ENCODE measurements at places on chromosomes 5 and 9. TPM values are rescaled to one million over a fixed set of nuclear protein-coding genes. Genes with fewer than 3 reads are reported as not detected.

Gene FBXW5
- total RNA-seq, result 233 TPM

Gene MAP1B
- total RNA-seq, result 203 TPM

Gene OBP2B
- not detected for total RNA-seq

- DNase-seq, result no peak
Measured at GRCh38 chr9:14243514-14244042, 70.4 kb downstream of the NFIB start.

DNA sequence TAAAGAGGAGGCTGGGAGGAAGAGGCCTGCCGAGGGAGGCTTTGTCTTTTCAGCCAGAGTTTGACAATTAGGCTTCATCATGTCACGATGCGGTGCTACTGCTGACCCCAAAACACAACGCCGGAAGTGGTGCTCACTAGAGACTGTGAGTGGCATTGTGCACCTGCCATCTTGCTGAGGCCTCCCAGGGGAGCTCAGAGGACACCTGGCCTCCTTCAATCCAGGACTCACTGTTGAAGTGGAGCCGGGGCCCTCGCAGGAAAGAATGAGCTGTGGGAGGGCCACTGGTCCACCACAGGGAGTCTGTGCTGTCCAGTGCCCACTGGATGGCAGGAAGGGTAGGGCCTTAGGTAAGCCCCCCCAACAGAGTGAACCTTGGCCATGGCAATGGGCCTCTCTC is 12.7 kb upstream of the SLC25A48 start:
- no peak for DNase-seq

- peak; percentile 88 for DNase-seq
Measured at GRCh38 chr5:179060116-179061008, at the start of gene ZNF354C. Gene ZNF354C (plus strand): TSS chr5:179060373. CDS start chr5:179062069, 1,696 bp downstream.

GRCh38 chr9:89706731-89707191 is 101.9 kb downstream of the GADD45G start:
- no peak for DNase-seq
